ENCODE measurements at places on chromosomes 11 and 22. TPM values are rescaled to one million over a fixed set of nuclear protein-coding genes. Genes with fewer than 3 reads are reported as not detected.

DNA sequence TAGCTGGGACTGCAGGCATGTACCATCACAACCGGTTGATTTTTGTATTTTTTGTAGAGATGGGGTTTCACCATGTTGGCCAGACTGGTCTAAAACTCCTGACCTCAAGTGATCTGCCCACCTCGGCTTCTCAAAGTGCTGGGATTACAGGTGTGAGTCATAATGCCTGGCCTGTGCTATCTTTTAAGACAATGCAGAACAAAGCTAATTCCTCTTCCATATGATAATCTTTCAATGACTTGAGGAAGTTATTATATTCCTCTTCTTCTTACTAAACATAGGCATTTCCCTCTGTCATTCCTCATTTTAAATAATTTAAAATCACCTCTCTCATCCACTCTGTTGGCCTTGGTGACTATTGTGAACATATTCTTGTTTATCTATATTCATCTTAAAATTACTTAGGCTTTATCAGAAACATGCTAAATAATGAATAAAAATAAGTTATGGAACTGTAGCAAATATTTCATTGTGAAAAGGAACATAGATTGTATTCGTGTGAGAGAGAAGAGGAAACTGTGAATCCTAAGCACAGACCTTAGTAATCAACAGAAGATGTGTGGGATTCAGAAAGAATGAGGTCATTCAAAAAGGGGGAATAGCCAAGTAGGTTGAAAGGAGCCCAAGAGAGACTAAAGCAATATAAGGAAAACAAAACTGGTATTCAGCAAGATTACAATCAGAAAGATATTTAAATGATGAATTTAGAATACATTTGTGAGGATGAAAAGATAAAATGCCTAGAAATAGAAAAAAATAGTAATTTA is 269.4 kb downstream of the TTC28 start:
- no peak for DNase-seq

GRCh38 chr22:29380856-29381255 is 7.5 kb downstream of the AP1B1 start:
- DNase-seq = no peak

DNA sequence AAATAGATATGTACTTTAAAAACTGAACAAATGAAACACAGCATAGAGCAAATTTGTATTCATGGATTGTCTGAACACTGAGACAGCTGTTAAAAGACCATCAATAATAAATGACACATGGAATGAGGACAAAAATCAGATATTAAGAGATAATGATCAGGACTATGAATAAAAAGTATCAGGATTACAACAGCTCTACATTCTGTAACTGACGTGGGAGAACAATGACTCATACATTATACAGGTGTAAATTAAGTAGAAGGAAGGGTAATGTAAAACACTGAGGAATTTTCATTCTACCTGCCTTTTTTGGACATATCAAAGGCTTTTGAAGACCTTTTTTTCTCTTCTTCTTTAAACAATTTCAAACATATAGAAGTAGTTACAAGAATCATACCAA is 310.9 kb upstream of the ANO3 start:
- no peak for DNase-seq

DNA sequence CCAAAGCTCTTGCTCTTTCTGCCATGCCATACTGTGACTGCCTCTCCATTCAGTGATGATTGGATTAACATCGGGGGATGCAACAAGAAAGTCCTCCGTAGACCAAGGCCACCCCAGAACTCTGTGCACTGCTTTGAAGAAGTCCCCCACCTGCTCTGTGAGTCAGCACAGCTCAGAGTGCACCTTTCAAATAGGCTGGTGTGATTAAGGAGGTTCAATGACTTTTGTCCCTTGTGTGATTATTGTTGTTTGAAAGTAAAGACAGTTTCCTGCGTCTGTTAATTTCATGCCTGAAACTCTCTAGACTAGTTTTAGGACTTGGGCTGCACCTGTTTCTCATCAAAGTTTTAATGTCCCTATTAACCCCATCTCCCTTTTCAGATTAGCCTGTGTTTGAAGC is 33.0 kb upstream of the DBX1 start:
- no peak for DNase-seq

- DNase-seq = peak; percentile 22
These were observed 74.8 kb downstream of the SIK2 start for GRCh38 chr11:111676878-111677585.

- peak; percentile 57 for DNase-seq
These were observed 21.9 kb downstream of the SBF2 start for GRCh38 chr11:10272132-10272531.

- no peak for DNase-seq
These were observed 7.3 kb downstream of the RASSF10 start for GRCh38 chr11:13016415-13016814.

DNA sequence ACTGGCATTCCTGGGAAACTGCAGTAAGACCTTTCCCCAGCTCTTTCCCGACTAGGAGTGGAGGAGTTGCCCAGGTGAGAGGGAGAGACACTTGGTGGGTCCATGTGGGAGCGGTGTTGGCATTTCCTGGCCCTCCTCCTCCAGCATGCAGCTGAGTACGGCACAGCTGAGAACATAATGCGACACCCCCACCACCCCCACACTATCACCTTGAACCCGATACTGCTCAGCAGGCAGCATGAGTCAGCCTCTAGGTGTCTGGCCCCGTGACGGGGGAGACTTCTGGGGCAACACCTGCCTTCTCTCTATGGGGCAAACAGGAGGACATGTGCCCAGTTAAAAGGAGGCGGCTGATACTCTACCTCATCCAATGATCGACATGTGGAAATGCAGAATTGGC is 64.4 kb downstream of the PKNOX2 start:
- no peak for DNase-seq

- no peak for DNase-seq
These were observed 112.6 kb downstream of the KCNQ1 start for GRCh38 chr11:2557381-2557780.

DNA sequence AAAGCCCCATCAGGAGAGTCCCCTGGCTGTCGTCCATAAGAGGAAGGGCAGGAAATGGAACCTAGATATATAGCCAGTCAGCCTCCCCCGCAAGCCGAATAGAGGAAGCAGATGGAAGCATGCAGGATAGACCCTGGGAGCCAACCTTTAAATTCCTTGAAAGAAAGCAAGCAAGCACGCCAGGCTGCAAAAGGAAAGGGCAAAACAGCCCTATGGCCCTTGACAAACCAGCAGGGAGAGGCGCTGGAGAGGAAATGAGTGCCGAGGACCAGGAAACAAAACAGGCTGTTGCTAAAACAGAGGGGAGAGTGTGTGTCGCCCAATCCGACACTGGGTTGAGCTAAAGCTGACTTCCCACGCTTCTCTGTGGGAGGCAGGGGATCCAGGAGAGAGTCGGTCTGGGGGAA is 203.5 kb upstream of the MTNR1B start:
- DNase-seq = peak; percentile 2

- DNase-seq = no peak
These were observed 6.7 kb downstream of the CASTOR1 start for GRCh38 chr22:30282616-30283046.

DNA sequence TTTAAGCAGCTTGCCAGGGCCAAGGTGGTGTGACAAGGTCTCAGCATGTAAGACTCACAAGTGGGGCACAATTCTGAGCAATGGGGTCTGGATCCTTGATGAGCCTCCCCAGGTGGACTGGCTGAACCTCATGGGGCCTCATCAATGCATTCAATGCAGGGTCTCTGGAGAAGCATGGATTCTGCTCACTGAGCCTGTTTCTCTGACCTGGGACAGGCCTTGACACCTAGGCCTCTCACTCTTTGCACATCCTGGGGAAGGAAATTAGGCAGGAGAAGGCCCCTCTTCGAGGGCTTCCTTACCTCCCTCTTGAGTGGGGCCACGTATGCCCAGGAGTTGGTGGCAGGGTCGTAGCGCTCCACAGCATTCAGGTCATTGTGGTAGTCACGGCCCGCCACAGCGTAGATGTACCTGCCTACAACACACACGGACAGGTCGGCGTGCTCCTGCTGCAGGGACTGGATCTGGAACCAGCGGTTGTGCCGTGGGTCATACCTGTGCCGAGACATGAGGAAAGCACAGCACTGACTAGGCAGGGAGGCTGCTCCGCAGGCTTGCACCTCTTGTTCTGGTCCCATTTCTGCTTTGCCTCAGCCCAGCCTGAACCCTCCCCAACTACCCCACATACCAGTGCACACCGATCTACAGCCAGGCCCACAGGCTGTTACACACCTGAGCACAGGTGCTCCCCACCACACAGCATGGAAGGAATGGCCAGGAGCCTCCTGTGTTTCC is 20.0 kb upstream of the SCARF2 start:
- DNase-seq = no peak

The LMO1 gene
- not detected for total RNA-seq

The IMMP1L gene
- total RNA-seq = 13.5 TPM
